ENCODE measurements at places on chromosomes 3 and 15.
A peak's percentile ranks its signal among the peaks of the same experiment; 100 is the strongest.

DNA sequence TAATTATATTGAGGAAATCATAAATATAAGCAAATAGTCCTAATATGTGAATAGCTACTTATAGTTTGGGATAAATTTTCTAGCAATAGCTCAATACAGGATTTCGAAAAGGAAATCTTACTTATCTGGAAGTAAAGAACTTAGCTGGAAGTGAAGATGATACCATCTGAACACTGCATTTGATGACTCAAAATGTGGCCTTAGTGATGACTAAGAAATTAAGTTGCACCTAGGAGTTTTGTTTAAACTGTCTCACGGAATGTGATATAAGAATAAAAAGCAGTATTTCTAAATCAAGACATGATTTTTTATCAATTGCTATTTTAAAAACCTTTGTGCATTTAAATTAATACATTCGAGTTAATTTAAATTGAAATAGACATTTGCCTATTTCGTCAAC lies 91.2 kb downstream of the EOMES start:
- DNase-seq = no peak

GRCh38 chr3:12963922-12964701 lies 109.1 kb downstream of the IQSEC1 start:
- peak; percentile 72 for DNase-seq

GRCh38 chr15:87145696-87146095 lies 1066.0 kb downstream of the AGBL1 start:
- no peak for DNase-seq

- DNase-seq = no peak
Measured at GRCh38 chr15:65512807-65513416, 4.6 kb downstream of the DPP8 start.

DNA sequence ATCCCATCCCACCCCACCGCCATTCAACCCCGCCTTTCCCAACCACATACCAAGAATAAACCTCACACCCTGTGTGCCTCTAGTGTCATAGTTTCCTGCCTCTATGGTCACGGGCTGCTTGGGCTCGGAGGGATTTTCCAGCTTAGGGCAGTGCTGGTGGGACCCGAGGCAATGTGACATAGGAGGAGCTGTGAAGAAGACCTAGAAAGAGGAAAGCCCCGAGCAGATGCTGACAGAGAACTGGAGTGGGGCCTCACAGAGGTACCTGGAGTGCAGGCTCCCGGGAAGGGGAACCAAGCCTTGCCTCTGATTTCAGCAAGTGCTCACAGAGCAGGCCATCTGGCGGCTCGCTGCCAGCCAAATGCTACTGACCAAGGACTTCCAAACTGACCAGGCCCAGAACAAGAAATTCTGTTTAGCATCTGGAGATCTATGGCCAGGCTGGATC lies 27.5 kb downstream of the BHLHE40 start:
- DNase-seq = no peak

- DNase-seq = peak; percentile 49
Measured at GRCh38 chr15:77420610-77421369, at the start of gene HMG20A. Gene HMG20A (plus strand): TSS chr15:77420888. CDS start chr15:77458408, 37,520 bp downstream.

DNA sequence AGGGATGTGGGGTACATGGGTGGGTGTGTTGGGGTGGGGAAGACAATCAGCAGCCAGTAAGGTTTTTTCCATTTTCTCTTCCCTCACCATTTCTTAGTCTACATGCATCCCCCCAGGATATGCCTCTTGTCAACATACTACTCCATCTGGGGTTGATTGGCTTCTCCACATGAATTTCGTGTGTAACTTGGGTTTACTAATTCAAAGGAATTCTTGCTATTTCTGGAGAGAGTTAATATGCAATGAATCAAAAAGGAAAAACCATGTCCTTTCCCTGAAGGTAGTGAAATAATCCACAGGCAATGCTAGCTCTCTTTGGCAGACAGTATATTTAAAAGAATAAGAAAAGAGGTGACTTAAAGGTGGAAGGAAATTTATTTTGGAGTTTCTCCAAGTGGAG lies 198.4 kb downstream of the EBLN2 start:
- no peak for DNase-seq

GRCh38 chr15:38560456-38560926 lies 4.1 kb downstream of the RASGRP1 start:
- DNase-seq = no peak

DNA sequence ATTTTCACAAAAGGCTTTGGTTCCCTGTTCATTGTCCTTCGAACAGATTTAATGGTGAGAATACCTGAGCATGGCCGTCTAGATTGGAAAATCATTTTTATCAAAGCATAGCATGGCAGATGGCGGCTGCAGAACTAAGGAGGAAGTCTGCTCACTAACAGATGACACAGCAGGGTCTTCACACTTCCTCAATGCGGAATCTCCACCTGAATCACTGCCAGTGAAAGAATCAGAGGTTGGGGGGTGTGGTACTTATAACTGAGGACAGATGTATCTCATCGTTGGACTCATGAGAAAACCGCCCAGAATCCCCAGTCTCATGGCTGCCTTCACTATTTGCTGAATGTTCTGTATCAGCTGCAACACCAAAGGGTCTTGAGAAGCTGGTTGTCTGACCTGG lies 31.6 kb upstream of the PYGO1 start:
- DNase-seq = no peak

DNA sequence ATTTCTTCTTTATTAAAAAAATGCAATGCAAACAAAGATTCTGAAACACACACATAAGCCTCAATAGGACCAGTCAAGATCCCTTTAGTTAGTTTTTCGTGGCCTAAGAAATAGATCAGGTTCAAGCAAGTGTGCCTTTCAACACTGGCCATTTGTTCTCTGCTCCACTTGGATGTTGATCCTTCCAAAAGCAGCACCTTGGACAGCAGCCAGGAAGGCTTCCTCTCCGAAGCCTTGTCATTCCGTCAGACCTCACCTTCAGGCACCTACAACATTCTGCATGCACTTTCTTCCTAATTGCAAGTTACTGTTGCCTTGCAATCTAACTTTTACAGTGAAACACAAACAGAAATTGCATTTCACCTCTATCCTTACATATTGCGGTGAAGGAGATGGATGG lies 155.9 kb upstream of the FEZF2 start:
- DNase-seq = no peak

GRCh38 chr15:70351391-70351790 lies 253.7 kb upstream of the TLE3 start:
- DNase-seq = no peak

DNA sequence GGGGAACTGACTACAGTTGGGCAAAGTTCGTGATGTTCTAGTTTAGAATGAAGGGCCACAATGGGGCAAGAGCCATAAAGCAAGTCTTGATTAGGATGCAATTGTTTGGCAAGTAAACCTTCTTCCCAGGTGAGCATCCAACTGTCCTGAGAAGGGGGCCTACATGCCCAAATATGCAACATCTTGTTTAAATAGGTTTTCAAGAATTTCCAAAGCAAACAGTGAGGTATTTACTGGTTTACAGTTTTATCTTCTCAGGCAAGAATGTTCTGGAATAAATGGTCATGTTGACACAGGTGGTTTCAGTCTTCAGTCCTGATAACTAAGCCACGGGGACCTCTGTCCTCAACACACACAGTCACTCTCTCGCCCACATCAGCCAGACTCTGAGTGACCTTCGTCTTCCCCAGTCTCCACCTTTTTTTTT lies 90.3 kb upstream of the FAM174B start:
- DNase-seq = no peak

DNA sequence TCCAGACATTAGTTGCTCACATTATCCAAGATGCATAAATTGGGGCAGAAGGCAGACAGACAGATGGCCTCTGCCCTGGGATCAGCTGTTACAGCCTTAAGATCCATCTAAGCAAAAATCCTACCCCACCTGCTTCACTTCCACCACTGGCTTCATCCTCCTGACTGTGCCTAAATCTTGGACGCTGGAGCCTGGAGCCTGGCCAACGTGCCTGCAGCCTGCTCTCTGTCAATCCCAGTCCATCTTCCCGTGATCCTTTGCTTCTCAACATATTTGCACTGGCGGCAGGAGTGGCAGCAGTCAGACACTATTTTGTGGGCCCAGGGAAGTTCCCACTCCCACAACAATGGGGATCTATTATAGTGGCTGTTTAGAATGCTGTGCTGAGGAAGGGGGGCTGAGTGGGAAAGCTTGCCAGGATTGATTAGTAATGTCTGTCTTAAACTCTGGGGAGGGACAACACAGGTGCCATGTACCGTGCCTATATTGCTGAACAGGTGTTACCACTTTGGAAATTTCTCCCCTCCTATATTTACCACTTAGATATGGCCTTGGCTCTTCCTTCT lies 121.2 kb downstream of the MEGF11 start:
- DNase-seq = no peak

GRCh38 chr3:30059240-30059639 lies 547.2 kb upstream of the TGFBR2 start:
- DNase-seq = no peak

DNA sequence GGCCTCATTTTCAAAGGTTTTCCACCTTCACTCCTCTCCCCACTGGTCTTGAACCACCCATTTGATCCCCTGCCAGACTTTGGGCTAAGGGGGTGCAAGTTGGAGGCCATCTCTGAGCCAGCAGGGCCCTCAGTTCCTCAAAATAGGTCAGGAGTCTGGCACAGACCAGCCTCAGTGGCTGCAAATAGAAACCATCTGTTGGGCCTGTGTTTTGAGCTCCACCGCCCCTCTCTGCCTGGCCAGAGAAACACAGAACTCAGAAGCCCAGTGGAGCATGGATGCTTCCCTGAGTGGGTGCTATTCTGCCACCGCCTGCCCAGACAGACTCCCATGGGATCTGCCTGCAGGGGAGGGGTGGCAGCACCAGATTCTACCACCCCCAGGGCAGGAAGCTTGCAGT lies 56.3 kb downstream of the CORO2B start:
- no peak for DNase-seq

- DNase-seq = no peak
Measured at GRCh38 chr3:160205606-160206005, 19.6 kb upstream of the C3orf80 start.

DNA sequence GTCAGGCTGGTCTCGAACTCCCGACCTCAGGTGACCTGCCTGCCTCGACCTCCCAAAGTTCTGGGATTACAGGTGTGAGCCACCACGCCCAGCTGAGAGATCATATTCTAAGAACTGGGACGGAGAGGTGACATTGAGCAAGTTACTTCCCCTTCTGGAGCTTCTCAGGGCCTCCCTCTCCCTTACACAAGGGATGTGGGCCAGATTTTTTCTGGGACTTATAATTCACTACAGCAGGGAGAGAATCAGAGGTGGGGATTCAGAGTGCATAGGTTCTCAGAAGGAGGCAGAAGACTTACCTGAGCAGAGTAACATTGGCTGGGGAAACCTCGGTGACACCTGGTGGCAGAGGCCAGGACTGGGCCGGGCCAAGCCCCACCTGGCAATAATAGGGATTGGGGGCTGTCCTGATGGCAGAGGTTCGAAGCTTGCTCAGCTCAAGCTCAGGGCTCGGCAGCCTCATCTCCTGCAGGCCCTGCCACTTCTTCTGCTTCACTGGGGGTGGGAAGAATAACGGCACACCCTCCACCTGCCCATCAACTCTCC lies 6.8 kb downstream of the LTK start:
- DNase-seq = no peak

DNA sequence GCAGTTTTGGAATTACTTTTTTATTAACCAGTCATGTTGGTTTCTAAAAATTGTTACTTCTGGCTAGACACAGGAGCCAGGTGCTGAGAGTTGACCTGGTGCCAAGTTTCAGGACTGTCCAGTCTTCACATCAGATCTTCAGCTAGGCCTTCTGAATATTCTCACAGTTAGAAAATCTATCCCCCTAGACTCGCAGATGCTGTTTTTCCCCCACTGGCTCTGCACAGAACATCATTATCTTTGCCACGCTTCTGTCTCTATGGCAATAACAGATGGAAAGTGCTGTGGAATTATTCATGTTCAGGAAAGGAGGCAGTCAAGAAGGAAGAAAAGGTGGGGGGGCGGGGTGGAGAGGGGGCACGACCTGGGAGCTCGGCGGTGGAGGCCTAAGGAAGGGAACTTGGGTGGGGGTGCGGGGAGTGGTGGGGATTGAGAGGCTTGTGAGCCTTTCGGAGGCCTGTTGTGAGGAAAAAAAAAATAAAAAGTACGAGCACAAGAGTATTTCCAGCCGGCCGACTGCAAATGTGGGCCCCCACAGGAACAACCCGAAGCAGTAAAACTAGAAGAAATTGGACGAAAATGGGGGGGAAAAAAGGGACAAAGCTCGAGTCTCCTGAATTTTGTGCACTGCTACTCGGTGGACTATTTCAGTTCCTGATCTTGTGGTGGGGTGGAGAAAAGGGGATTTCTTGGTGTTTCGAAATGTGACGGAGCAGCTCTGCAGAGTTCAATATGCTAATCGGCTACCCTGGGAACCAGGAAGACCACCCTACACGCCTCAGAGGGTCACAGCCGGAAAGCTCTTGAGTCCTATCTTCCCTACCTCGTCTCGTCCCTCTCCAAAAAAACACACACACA lies 1.5 kb upstream of the SKIL start:
- no peak for DNase-seq

DNA sequence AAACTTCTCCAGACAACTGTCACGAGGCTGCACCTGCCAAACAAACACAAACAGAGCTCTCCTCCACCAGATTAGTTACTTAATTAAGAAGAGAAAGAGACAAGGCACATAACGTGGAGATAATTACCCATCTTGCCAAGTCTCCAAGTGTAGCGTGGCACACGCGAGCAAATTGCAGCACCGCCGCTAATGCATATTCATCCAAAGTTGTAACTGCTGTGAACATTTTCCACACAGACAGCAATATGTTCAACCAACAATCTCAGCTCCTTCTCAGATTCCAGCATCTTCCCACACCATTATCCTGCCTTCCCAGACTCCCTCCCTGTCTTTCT lies 309.6 kb upstream of the TLE3 start:
- no peak for DNase-seq

GRCh38 chr3:31184261-31185061 lies 290.0 kb upstream of the GADL1 start:
- no peak for DNase-seq

- DNase-seq = no peak
Measured at GRCh38 chr3:47404431-47404876, 23.6 kb downstream of the PTPN23 start.

- DNase-seq = no peak
Measured at GRCh38 chr15:96638793-96639192, 308.3 kb downstream of the NR2F2 start.

DNA sequence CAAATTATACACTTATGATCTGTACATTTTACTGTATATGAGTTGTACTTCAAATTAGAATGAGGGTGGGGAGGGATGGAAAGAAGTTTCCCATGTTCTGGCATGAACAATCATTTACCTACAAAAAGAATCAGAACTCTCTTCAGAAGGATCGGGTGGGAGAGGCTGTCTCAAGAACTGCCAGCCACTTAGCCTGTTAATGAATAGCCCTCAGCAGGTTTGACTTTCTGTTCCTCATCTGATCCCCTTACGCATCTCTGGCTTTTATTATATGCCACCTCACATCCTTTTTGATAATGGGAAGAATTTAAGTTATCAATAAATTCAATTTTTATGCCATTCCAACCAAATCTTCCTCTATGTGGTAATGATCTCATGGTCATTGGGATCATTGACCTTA lies 168.3 kb upstream of the TGFBR2 start:
- DNase-seq = no peak

DNA sequence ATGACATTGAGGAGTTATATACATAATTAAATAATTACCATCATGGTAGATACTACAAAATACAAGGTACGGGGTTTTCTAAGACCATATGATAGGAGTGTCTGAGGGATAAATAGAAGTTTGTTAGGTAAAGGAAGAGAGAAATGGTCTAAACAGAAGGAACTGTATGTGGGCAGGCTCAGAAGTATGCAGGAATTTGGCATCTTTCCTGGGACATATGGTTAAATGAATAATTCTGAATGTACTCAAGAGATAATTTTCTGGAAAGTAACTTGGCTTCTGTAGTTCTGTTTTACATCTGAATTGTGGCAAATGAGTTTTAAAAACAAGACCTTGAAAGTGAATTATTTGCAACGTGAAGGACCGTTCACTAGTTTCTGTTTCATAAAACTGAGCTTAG lies 17.5 kb downstream of the LMCD1 start:
- no peak for DNase-seq

Data from NCI-H2029 (cell line).